ENCODE measurements at places on chromosomes 2 and 18. TPM values are rescaled to one million over a fixed set of nuclear protein-coding genes. Genes with fewer than 3 reads are reported as not detected.
A peak's percentile ranks its signal among the peaks of the same experiment; 100 is the strongest.

- H3K4me3 ChIP-seq = no peak overlapping the region
- peaks cover 73% of the 10 kb centered on the region for H3K4me1 ChIP-seq
- peak overlapping the region; percentile 93 for H3K27ac ChIP-seq
- H3K36me3 ChIP-seq = no peaks in the 10 kb centered on the region
Observed at GRCh38 chr2:46325182-46325928, 28.1 kb downstream of the EPAS1 start.

GRCh38 chr18:45139478-45139877, 458.8 kb downstream of the SETBP1 start:
- H3K4me1 ChIP-seq = no peaks in the 10 kb centered on the region
- no peaks in the 10 kb centered on the region for H3K27me3 ChIP-seq
- H3K36me3 ChIP-seq = no peaks in the 10 kb centered on the region
- H3K27ac ChIP-seq = no peak overlapping the region

DNA sequence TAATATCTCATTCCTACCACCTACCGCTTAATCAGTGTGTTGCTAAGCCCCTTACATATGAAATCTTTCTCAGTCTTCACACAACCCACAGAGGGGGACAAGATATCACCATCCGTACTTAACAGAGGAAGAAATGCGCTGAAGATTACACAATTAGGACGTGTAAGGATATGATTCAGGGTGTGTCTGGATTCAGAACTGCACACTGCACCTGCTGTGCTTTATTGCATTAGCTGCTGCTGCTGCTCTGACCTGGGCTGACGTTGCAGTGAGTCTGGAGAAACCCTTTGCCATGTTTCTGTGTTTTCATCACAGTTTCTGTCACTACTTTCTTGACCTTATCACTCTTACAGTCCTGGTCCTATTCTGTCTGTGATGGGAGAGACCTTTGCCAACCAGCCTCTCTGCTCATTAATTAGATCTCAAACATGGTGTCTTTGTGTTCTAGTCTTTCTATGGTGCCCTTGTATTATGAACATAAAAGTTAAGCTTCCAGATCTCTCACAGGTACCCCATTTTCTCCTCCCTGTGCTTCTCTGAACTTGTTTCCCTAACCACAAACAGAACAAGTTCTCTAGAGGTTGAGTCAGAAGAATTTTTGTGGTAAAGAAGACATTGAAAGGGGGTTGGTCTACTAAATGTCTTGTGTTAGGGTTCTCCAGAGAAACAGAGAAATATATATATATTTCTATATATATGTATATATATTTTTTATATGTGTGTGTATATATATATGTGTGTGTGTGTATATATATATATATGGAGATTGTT, 92.9 kb upstream of the CYP1B1 start:
- H3K4me3 ChIP-seq = no peak overlapping the region
- H3K27ac ChIP-seq = no peak overlapping the region
- H3K27me3 ChIP-seq = no peaks in the 10 kb centered on the region
- H3K4me1 ChIP-seq = peaks cover 18% of the 10 kb centered on the region

DNA sequence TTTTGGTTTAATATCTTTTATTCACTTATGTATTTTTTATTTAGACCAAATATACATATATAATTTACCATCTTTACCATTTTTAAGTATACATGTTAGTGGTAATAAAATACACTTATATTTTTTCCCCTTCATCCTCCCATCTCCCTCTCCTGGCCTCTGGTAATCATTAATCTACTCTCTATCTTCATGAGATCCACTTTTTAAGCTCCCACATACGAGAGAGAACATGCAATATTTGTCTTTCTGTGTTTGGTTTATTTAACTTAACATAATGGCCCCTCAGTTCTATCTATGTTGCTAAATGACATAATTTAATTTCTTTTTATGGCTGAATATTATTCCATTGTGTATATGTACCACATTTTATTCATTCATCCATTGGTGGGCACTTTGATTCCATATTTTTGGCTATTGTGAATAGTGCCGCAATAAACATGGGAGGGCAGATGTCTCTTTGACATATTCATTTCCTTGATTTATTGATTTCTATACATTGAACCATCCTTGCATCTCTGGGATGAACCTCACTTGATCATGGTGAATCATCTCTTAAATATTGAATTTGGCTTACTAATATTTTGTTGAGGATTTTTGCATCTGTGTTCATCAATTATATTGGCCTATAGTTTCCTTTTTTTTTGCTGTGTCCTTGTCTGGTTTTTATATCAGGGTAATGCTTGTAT, 41.5 kb upstream of the MEP1B start:
- H3K27ac ChIP-seq = no peak overlapping the region
- H3K4me1 ChIP-seq = no peaks in the 10 kb centered on the region
- no peaks in the 10 kb centered on the region for H3K27me3 ChIP-seq
- no peak overlapping the region for H3K4me3 ChIP-seq

The HAAO gene
- 140 TPM for polyA plus RNA-seq

The DNAH6 gene
- 0.32 TPM for polyA plus RNA-seq

The MFF gene
- polyA plus RNA-seq = 40.8 TPM

The SP5 gene
- 1.6 TPM for polyA plus RNA-seq
